ENCODE measurements at places on chromosomes 7 and 10.

DNA sequence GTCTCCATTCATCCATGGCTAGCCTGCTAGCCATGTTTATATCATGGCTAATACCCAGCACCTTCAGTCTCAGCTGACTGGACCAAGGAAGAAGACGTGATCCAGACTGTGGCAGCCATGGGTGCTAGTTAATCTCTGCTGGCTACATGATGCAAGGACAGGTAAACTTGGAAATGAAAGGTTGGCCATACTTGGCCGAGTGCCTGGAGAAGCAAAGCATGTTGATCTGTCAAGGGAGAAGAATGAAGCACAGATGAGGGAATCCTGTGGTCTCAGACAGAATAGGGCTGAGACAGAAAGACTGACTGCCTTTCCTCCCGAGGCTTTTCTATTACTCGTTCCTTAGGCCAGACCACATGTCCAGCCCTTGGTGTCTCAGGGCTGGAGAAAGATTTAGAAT lies 41.1 kb downstream of the CPVL start:
- no peak for DNase-seq

GRCh38 chr7:8155836-8156235 lies 106.1 kb downstream of the ICA1 start:
- no peak for DNase-seq

DNA sequence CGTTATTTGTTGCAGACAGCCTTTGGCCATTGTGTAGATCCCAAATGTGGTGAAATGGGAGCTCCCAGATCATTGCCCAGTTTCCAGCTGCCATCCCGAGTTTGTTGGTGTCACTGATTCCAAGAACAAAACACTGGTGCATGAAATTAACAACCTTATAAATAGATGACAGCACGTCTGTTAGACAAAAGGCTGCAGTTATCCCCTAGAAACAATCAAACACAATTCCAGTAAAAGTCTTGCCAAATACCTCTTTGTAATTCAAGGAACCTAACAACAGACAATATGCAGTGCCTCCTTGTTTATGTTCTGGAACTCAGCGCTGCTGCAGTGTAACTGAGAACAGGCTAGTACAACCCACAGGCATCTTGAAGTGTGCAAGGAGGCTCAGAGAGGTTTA lies 404.5 kb downstream of the PAXIP1 start:
- no peak for DNase-seq

DNA sequence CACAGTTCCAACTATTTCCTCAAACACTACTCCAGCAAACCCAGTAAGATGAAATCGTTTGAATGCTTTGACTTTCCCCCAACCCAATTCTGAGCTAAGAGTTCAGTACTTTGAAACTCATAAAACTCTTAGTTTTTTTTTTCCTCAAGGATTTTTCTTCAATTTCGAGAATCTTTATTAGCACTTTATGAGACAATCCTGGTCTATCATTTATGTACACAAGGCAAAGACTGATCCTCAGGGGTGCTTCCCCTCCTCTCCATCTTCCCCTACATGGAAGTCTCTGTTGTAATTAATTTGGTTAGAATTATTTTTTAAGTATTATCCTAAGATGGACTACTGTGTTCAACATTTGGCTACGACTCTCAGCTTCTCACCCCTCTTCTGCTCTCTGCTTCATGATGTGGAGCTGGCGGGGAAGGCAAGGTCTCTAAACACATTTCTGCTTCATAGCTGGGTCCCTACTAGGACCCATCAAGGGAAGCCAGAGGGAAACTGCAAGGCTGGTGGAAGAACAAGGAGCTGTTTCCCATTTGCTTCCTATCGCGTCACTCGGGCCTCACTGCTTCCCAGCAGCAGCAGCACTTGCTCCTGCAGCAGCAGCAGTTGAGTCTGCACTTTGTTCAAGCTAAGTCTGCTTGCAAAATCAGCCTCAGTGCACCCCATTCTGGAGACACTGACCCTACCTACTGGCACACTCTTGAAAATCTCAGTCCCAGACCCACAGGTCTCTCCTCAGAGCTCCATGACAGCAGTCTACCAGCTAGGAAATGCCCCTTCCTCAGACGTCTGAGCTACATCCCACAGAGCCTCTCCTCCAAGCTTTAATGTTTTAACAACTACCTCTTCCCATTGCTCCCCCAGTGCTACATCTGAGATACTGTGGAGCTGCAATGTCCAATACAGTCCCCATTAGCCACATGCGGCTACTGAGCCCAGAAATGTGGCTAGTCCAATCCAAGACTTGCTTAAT lies 90.0 kb downstream of the CHCHD3 start:
- DNase-seq: peak; percentile 43

- no peak for DNase-seq
Observed at GRCh38 chr10:5742116-5742515, 57.5 kb downstream of the TASOR2 start.

GRCh38 chr10:8051109-8051821 lies 3.2 kb upstream of the GATA3 start:
- peak; percentile 71 for DNase-seq

All from GM23338 (cell line).